T47D (cell line): ENCODE measurements at places on chromosomes 11 and 22.

GRCh38 chr22:42156598-42156997, 26.0 kb upstream of the CYP2D6 start:
- DNase-seq, result peak; percentile 5

- DNase-seq, result no peak
These were observed 473.0 kb upstream of the CCDC90B start for GRCh38 chr11:83759148-83759547.

GRCh38 chr11:20501971-20502370, 97.4 kb upstream of the SLC6A5 start:
- no peak for DNase-seq

GRCh38 chr11:69472541-69473275, 8.8 kb upstream of the LINC01488 start:
- DNase-seq, result no peak

GRCh38 chr22:46591930-46592329, 28.3 kb upstream of the GRAMD4 start:
- no peak for DNase-seq

GRCh38 chr22:47835726-47836125, 1073.3 kb downstream of the TBC1D22A start:
- no peak for DNase-seq

GRCh38 chr11:121318848-121319834, 26.6 kb downstream of the SC5D start:
- DNase-seq, result peak; percentile 83

- no peak for DNase-seq
These were observed 1.6 kb downstream of the P2RY2 start for GRCh38 chr11:73219396-73220285.

DNA sequence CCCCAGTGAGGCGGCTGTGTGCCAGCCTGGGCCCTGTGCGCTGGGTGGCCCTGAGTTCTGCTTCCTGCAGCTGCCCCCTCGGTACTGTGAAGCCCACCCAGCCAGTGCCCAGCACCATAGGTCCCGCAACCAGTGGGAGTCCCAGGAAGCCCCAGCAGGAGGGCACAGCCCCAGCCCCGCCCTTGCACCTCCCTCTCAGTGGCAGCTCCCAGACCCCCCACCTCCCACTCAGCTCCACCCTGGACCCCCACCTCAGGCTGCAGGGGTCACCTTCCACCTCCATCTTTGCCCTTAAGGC, 30.9 kb downstream of the MOB2 start:
- DNase-seq, result no peak
